ENCODE measurements at places on chromosomes 1 and 21.
A peak's percentile ranks its signal among the peaks of the same experiment; 100 is the strongest.

- no peak for DNase-seq
Observed at GRCh38 chr1:48931506-48932192, 155.0 kb upstream of the BEND5 start.

DNA sequence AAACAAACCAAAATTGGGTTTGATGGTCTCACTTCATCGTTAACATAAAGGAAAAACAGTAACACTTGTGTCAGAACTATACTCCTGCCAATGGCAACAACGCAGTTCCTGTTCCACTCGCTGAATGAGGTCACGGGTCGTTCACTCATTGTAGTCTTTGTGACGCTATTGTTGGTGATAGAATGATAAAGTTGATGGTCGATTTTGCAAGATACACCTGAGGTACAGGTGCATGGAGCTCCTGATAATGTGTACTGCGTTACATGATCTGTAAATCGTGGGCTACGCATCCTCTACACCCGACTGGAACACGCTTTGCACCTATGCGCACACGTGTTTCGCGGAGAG, 391 bp upstream of the CENPS start:
- no peak for DNase-seq

DNA sequence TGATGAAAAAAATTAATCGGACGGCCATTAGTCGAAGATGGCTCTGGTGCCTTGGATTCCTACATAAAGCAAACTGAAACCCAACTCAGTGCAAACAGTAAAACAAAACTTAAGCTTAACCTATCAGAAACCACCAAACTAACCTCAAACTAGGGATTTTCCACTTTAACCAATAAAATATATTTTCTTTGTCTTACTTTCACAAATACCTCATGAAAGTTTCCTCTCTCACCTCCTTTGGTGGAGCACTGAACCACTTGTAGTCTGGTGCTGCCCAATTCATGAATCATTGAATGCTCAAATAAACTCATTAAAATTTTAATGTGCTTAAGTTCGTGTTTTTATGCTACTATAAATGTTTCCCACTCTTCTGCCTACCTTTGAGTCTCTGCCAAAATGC, 7.0 kb downstream of the ADORA3 start:
- no peak for DNase-seq

DNA sequence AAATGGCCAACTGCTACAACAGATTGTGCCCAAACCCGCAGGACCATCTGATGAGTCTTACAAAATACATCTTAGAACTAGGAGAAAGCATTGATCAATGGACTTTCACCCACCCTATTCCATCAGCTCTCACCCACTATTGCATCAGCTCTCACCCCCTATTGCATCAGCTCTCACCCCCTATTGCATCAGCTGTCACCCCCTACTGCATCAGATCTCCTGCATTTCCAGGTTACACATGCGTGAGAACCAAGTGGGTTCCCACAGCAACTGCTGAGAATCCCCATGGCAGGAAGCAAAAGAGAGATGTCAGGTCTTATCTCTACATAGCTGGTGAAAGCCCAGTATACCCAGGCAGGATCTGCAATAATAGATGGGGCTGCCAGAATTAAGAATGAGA, 533.5 kb downstream of the LTN1 start:
- no peak for DNase-seq

DNA sequence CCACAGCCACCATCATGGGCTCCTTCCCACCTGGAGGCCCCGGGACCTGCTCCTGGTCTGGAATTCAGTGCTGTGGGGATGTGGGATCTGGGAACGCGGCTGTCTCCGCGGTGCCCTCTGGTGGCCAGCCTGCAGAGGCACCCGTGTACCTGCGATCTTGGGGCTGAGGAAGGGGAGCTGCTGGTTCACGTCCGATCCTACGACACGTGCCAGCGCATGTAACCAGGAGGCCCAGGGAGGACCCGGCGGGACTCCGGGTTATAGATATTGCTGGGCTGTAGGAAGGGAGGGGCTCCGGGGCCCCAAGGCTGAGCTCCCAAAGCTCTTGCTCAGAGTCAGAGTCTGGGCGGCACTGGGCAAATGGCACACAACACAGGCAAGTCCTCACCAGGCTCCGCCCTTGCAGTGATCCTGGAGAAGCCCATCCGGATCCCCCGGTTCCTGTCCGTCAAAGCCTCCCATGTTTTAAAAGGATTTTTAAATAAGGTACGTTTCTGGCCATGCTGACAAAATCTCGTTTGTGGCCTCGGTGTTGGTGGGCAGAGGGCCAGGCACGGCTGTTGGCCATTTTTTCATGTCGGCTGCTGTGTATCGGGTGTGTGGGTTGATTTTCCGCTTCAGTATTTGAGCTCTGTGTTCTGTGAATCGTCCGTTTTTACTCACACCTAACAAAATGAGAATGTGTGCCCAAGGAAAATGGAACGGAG, 20.1 kb downstream of the FAAP20 start:
- peak; percentile 98 for DNase-seq

DNA sequence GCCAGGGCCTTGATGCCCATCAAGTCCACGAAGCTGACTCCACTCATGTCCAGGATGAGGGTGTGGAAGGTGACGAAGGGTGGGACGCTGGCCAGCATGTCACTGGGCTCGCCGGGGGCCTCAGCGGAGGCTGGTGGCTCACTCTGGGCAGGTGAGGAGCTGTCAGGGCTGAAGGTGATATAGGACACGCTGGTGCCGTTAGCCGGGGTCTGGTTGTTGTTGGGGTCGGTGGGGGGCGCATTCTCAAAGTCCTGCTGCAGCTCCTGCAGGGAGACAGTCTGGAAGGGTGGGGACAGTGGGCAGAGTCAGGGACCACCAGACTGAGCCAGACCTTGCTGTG, 21.7 kb downstream of the SLC26A9 start:
- no peak for DNase-seq

DNA sequence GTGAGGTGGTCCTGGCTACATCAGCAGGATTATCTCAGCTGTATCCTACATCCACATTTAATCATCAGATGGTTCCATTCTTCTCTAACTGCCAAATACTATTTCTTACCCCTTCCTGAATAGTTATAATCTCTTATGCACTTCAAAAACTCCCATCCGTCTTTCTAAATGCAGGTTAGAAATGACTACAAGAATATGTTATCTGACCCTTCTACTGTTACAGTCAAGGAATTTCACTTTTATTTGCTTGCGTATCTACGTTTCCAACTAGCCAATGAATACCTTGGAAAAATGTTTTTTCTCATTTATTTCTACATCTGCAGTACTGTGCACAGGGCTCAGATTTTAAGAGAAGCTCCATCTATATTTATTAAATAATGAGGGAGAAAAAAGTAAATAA, 709.9 kb downstream of the KCNT2 start:
- DNase-seq = no peak

GRCh38 chr1:87682565-87682964, 353.9 kb downstream of the LMO4 start:
- no peak for DNase-seq

DNA sequence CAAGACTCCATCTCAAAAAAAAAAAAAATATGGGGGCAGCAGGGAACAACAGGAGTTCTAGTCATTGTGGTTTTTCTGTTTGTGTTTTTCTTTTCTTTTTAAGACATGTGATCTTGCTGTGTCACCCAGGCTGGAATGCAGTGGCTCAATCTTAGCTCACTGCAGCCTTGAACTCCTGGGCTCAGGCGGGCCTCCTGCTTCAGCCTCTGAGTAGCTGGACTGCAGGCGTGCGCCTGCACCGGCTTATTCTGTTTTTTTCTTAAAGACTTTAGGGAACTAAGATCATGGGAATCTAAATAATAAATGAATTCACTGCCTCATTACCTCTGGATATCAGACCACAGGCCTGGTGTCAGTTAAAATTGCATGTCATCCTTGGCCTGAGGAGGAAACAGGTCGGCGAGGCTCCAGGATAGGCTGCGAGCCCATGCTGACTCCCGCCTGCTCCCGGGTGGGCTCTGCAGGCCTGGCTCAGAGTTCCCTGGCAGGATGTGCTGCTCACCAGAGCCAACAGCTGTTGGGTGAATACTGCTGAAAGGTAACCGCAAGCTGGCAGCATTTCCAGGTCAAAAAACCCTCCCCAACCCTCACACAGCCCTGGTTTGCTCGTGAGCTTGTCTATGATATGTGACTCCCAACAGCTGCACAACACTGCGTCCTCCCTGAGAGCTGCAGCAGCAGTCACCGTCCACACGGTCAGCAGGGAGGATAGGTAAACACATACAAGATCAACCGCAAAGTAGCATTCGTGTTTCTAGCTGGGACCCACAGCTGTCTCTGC, 58.1 kb downstream of the SCCPDH start:
- DNase-seq = no peak

GRCh38 chr1:6148497-6149241, 31.5 kb downstream of the CHD5 start:
- DNase-seq = no peak

GRCh38 chr1:101476541-101476940, 239.7 kb downstream of the S1PR1 start:
- no peak for DNase-seq

GRCh38 chr1:240821925-240822324, 210.0 kb upstream of the GREM2 start:
- DNase-seq = no peak

GRCh38 chr1:106049595-106049994, 1006.9 kb upstream of the PRMT6 start:
- no peak for DNase-seq

- DNase-seq = peak; percentile 85
Observed at GRCh38 chr1:15525050-15526020, 1.3 kb upstream of the DNAJC16 start.

DNA sequence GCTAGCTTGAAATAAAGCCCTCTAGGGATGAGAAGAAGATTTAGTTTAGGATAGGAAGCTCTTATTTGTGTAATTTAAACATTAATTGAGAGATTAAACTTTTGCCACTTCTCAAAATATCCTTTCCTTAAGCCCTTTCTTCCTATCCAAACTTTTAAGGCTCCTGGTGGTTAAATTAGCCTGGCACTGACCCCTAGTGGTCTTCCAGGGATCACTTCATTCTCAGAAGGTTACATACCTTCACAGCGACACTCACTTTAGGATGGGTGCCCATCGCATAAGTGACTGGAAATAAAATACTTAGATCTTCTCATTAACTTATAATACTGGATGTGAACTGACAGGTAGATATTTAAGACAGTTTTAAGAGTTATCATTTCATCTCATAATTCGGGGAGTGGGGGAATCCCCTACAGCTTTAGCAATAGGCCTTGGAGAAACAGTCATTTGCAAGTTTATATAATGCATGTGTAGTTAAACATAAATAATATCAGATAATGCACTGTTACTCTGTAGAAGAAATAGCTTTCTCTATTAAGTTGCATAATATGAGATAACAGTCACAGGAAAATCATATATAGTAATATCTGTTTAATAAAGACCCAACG, 7.4 kb downstream of the LHX9 start:
- no peak for DNase-seq

- no peak for DNase-seq
Observed at GRCh38 chr1:26359981-26360806, 6.3 kb upstream of the CRYBG2 start.

DNA sequence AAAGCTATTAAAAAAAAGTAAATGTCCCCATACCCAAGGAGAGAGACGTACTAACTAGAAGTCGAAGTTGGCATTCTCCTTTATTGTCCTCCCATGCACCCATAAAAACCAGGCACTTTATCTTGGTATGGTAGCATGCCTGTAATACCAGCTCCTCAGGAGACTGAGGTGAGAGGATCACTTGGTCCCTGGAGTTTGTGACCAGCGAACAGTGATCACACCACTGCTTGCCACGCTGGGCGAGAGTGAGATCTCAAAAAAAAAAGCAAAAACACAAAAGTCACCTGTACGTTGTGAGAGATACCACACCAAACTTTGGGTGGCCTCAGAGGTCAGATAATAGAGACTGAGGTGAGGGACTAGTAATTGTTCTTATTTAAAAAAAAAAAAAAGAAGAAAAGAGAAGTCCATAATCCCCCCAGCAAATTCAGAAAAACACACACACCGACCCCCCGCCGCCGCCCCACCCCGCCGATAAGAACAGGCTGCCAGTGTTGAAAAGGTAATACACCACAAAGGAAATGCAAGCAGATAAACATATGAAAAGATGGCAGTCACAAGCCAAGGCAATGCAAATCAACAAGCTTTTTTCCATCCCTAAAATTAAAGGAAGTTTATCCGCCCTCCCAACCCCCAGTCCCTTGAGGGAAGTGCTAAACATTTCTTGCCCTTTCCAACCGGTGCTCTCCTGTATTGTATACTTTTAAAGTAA, 3.6 kb downstream of the L1TD1 start:
- DNase-seq = no peak
